Femur (tissue), 1 donor: ENCODE measurements at places on chromosomes 12 and 14.

- DNase-seq, result no peak
Observed at GRCh38 chr12:21608196-21608595, 3.5 kb upstream of the GYS2 start.

DNA sequence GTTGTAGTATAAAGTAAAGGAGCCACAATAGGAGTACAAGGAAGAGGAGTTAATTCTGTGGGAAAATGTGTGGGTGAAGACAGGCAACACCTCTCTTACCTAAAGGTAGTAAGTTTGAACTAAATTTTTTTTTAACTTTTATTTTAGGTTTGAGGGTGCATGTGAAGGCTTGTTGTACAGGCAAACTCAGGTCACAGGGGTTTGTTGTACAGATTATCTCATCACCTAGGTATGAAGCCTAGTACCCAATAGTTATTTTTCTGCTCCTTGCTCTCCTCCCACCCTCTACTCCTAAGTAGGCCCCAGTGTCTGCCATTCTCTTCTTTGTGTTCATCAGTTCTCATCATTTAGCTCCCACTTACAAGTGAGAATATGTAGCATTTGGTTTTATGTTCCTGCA lies 70.5 kb downstream of the DNAI7 start:
- no peak for DNase-seq

DNA sequence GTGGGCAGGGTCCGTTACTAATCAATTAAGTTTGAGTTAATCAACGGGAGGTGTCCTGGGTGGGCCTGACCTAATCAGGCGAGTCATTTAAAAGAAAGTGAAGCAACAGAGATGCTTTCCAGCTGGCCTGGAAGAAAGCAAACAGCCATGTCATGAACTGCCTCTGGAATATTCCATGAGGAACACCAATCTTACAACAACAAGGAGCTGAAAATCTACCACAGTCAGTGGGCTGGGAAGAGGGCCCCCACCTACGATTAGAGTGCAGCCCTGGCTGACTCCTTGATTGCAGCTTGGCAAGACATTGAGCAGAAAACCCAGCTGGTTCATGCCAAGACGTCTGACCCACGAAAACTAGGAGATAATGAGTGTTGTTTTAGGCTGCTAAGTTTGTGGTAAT lies 56.2 kb downstream of the SSPN start:
- no peak for DNase-seq

DNA sequence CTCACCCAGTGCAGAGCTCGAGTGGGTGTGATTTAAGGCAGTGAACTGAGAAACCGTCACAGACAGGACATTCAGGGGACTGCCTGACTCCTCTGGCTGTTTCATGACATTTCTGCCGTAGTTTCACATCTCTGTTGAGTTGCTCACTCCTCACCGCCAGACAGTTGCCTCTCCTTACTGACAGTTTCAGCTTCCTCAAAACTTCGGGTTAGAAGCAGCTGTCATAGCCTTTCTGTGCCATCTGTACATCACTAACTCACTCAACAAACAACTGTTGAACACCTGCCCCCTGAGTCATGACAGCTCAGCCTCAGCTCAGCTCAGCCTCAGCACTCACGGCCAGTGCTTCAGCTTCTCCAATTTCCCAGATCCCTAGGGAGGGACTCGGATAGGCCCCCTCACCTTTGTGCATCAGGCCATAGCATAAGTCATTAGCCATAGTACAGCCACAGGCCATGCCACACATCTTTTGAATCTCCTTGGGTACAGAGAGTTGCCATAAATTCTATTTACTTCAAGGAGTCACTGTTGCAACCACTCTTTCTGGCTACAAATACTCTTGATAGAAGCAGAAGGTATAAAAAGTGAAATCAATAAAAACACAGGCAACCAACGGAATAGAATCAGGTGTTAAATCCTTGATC lies 6.2 kb upstream of the SLC15A4 start:
- no peak for DNase-seq
